Fibroblast of villous mesenchyme (primary cell): ENCODE measurements at places on chromosomes 7 and 10. TPM values are rescaled to one million over a fixed set of nuclear protein-coding genes. Genes with fewer than 3 reads are reported as not detected.

GRCh38 chr7:82511542-82511941 lies 68.0 kb upstream of the CACNA2D1 start:
- DNase-seq: no peak

- no peak for DNase-seq
These were observed 133.7 kb downstream of the LRRN3 start for GRCh38 chr7:111224354-111225231.

- DNase-seq: no peak
These were observed 56.2 kb upstream of the MGMT start for GRCh38 chr10:129410688-129411392.

- no peak for DNase-seq
These were observed 8.7 kb upstream of the OPALIN start for GRCh38 chr10:96367470-96367869.

GRCh38 chr7:99446096-99446495 lies 7.4 kb downstream of the CPSF4 start:
- DNase-seq: no peak

Gene DDX21
- total RNA-seq: 61.8 and 84.6 TPM in 2 replicates

Gene MDFIC
- 28.3 and 39.3 TPM in 2 replicates for total RNA-seq

- DNase-seq: peak; percentile 52
These were observed 83.0 kb upstream of the SEC61G start for GRCh38 chr7:54841772-54842697.
